ENCODE measurements at places on chromosomes 1 and 21.

GRCh38 chr1:90911353-90911752 is 110.5 kb downstream of the ZNF644 start:
- no peak for DNase-seq

- DNase-seq, result no peak
Observed at GRCh38 chr1:26583646-26584485, 54.3 kb downstream of the RPS6KA1 start.

GRCh38 chr1:51329443-51330325 is 678 bp downstream of the TTC39A start:
- no peak for DNase-seq

- DNase-seq, result no peak
Observed at GRCh38 chr1:201989354-201990128, 7.1 kb downstream of the RNPEP start.

DNA sequence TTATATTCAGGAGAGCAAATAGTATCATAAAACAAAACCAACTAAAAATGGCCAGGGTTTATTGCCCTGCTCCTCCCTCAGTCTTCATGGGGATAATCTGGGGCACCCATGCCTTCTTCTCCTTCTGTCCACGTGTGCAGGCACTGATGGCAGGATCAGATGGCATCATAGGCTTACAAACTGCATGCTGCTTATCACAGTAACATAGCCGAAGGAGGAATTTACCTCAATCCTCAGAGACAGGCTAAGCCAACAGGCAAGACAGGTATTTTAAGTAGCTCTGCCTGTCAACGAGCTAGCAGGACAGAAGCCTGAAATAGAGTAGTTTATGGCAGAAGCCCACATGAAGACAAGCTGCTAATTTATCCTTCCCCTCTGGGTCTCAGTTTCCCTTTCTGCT is 9.4 kb downstream of the LAMB3 start:
- no peak for DNase-seq

GRCh38 chr1:175132436-175132835 is 60.1 kb downstream of the KIAA0040 start:
- DNase-seq, result no peak

DNA sequence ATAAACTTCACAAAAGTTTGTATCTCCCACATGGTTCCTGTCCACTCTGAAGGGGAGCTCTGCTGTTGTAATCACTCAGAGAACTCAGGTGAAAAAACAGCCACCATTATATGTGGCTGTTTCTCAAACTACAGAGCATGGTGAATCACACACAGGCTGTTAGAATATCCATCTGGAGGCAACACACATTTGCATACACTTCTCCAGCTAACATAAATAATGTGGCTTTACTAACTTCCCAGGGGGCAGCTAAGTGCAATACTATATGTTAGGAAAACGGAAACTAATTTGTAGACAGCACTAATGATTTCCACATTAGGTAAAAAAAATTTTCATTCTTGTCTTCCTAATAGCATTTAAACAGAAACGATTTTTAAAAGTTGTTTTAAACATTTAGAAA is 49.3 kb downstream of the PTGFR start:
- no peak for DNase-seq
